ENCODE measurements at places on chromosomes 2 and 18.

- peak; percentile 80 for DNase-seq
These were observed 1.2 kb upstream of the SELENOI start for GRCh38 chr2:26344581-26345282.

DNA sequence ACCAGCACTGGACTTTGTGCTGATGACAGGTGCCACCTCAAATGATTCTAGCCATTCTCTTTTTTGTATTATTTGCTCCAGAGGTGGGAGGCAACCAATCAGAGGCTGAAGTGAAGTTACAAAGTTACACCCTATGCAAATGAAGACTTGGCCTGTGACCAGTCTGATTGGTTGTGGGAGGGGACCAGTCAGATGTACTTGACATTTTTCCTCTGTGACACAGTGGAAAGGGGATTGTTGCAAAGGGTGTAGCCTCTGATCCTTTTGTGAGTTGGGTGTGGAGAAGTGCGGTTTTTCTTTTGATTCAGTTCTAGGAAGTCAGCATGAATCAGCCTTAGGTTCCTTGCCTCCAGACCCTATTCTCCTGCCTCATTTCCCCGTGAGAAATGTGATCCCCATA lies 244.0 kb downstream of the ARL6IP6 start:
- DNase-seq: no peak

DNA sequence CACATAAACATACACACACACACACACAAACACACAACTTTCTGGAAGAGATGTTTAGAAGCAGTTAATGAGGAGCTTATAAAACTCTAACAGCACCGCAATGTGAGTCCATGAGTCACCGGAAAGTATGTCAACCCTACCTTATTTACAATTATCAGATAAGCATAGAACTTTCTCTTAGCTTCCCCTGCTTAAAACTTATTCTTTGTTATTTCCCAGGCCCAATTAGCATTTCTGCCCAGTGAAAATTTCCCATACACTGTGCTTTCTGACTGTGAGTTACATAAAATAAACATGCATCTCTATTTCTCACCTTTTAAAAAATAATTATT lies 737.6 kb downstream of the LRP1B start:
- peak; percentile 70 for DNase-seq

DNA sequence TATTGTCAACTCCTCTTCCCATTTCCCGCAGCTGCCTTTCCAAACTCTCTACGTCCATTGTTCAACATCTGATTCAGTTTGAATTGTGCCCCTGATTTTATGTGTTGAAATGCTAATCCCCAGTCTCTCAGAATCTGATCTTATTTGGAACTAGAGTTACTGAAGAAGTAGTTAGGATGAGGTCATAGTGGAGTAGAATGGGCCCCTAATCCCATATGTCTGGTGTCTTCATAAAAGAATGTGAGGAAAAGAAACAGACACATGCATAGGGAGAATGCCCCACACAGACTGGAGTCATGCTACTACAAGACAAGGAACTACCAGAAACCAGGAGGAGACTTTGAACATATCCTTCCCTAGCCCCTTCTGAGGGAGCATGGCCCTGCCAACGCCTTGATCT lies 99.2 kb downstream of the LRP1B start:
- DNase-seq: no peak

DNA sequence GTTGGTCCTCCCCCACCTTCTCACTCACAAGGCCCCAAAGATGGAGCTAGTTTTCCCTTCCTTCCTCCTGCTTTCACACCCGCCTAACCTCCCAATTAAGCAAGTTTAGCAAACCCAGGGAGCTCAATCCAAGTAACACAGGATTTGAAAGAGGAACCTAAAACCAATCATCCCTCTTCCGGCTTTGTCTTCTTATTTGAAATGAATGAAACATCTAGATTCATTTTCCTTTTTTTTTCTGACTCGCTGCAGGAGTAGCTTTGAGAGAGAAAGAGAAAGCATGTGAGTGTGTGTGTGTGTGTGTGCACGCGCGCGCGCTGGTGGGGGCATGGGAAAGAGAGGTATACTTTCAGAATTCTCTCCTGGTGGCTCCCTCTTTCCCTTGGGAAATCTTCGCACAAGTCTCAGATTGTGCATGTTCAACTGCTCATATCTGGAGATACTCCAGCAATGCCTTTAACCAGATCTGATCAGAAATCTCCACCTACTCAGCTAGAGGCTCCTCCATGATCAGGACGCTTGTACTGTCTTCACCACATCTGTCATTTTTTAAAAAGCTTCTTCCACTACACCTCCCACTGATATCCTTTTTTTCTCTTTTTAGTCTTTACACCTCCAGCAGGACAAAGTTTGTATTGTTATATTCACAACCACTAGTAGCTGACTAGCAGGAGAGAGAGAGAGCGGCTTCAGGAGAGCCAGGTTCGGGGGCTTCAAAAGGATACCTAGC lies 1.7 kb downstream of the SLC8A1 start:
- peak; percentile 32 for DNase-seq

DNA sequence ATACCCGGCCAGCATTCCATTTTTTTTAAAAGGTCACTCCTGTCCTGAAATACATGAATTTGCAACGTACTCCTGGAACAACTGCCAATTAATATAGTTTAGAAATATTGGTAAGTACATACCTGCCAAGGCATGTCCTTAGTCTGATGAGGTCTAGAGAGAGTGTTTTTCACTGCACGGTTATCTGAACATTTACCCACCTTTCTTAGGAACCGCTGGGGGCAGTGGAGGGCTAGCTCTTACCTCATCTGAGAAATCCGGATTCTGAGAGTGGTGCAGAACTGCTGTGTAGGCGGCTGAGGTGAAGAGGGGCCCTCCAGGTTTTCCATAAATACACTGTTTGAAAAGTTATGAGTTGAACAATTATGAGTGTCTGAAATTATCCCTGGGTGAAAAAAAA lies 133.1 kb upstream of the CCDC195 start:
- DNase-seq: peak; percentile 34

GRCh38 chr2:3857576-3857975 lies 154.2 kb downstream of the DCDC2C start:
- DNase-seq: no peak

DNA sequence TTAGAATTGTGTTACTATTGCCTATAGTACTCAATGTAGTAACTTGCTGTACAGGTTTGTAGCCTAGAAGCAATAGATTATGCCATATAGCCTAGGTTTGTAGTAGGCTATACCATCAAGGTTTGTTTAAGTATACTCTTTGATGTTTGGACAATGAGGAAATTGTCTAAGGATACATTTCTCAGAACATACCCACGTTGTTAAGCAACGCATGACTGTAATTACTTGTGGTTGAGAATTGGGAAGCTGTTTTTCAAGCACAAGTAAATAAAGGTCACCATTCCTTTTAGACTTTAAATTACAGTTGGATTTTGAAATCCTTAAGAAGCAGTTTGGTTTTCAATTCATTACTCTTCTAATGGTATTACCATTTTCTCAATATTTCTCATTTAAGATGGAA lies 89.8 kb upstream of the KCNH7 start:
- DNase-seq: no peak

GRCh38 chr18:44654573-44654972 lies 26.1 kb upstream of the SETBP1 start:
- peak; percentile 74 for DNase-seq

- no peak for DNase-seq
These were observed 163.4 kb downstream of the BCL2 start for GRCh38 chr18:63155910-63156773.

GRCh38 chr2:73020306-73020656 lies 51.2 kb downstream of the SFXN5 start:
- no peak for DNase-seq

GRCh38 chr2:218834685-218835084 lies 3.1 kb upstream of the PRKAG3 start:
- DNase-seq: peak; percentile 16

GRCh38 chr2:3636586-3637310 lies 21.3 kb upstream of the ALLC start:
- DNase-seq: no peak

DNA sequence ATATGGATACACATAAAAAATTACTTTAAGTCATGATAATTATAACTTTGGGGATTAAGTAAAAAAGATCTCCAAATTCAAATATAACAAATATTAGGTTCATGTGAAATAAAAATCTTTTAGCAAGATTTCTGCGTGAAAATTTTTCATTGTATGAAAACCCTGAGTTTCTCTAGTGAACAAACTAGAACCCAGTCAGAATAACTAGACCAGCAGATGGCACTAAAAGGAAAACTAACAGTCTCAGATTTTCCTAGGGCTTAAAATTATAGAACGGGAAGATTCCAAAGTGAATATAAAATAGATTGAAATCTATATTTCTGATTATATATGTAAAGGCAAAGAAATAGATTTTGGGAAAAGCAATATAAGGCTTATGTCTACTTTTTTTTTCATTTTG lies 43.3 kb downstream of the TMEM200C start:
- DNase-seq: peak; percentile 14

DNA sequence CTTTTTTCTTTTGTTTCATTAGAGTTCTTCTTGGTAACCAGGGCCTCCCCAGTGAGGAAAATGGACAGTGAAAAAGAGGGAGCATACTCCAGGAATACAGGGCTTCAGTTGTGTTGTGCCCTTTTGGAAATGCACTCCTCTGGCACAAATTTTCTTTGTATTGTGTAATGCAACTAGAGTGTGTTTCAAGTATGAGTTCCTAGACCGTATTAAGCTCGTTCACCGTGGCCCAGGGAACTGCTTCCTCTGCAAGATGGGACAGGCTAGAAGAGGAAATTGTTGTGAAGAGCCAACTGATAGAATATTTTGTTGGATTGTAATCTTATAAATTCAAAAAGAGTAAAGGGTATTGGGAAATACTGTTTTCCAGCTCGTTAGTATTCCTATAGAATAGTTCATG lies 137.2 kb upstream of the TTC39C start:
- DNase-seq: no peak

DNA sequence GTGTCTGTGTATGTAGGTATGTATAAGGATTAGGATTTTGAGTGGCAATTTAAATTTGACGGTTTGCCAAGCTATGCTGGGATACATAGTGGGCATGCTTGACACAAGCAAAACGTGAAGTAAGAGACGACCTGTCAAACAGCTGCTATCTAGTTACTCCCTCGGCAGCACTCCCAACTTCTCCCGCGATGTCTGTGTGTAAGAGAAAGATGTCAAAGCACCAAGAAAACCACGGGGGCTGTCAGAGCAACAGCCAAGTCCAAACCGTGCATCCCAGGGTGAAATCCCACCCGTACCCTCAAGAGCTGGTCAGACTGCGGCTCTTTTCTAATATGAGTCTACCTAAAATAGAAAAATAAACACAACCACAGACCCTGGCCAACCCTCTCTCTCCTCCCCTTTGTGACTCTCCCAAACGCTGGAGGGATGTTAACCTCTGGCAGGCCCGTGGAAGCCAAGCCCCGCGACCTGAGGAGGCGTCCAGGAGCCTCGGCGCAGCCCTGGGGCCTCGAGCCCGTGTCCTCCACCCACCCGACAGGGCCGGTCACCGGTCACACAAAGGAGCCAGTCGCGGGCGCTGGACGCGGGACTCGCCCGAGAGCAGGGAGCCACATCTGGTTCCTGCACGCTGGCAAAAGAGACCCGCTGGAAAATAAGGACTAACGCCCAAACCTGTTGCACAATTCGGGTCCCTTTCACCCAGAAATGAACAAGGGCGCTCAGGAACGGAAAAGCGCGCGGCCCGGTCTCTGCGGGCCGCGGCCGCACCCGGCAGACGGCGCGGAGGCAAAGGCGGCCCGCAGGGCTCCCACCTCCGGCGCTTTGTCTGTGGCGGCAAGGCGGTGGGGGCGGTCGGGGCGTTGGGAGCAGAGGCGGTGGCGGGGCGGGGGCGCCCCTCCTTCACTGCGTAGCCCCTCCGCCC lies 925 bp downstream of the SESTD1 start:
- DNase-seq: peak; percentile 81

DNA sequence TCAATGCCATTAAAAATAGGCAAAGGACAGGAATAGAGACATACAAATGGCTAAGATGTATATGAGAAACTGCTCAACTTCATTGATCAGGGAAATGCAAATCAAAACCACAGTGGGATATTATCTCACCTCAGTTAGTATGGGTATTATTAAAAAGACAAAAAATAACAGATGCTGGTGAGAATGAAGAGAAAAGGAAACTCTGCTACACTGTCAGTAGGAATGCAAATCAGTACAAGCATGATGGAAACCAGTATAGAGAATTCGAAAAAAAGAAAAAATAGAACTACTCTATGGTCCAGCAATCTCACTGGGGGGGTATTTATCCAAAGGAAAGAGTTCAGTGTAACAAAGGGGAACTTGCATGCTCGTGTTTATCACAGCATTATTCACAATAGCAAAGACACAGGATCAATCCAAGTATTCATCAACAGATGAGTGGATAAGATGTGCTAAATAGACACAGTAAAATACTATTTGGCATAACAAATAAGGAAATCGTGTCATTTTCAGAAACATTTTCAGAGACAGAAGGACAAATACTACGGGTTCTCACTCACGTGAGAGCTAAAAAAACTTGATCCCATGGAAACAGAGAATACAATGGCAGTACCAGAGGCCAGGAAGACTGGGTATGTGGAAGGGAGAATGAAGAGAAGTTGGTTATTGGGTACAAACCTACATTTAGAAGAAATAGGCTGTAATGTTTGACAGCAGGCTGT lies 60.6 kb downstream of the CCDC74A start:
- no peak for DNase-seq

GRCh38 chr2:151713291-151713903 lies 20.9 kb downstream of the NEB start:
- DNase-seq: no peak

- no peak for DNase-seq
These were observed 128.0 kb upstream of the ALPP start for GRCh38 chr2:232250246-232251175.

DNA sequence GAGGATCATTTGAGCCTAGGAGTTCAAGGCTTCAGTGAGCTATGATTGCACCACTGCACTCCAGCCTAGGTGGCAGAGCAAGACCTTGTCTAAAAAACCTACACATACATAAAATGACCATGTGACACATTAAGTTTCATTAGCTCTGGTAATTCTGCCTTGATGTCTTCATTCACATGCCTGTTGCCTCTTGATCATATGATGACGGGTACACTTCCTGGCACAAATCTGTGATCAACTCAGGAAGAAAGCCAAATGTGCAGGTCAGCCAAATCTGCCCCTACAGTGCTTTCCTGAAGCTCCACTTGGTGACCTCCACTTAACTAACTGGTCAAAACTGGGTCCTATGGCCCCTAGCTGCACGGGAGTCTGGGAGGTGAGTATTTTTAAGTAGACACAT lies 54.4 kb upstream of the B3GNT7 start:
- DNase-seq: no peak

- DNase-seq: peak; percentile 4
These were observed 176.1 kb downstream of the TMEM18 start for GRCh38 chr2:501130-501529.

GRCh38 chr2:210190345-210190744 lies 19.1 kb upstream of the KANSL1L start:
- no peak for DNase-seq

Measured in choroid plexus epithelial cell (primary cell).